SK-MEL-5 (cell line): ENCODE measurements at places on chromosomes 4 and X. TPM values are rescaled to one million over a fixed set of nuclear protein-coding genes. Genes with fewer than 3 reads are reported as not detected.

GRCh38 chr4:17018013-17018412 is 119.6 kb upstream of the LDB2 start:
- no peak for DNase-seq

DNA sequence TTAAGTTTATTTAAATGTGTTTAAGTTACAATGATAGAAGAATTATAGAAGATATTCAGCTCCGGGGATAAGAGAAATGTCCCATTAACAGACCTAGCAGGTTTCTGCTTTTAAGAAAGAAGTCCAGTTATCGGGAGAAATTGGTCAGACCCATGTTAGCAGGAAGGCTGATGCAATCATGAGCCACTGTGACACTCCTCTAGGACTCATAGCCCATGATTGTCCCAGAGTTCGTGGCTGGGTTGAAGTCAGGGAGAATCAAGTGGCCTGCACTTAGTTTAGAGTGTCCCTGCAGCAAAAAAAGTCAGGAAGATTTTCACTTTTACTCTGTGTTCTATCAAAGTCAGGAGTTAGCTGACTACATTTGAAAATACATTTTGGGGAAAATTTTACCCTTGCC is 72.0 kb downstream of the TMEM144 start:
- no peak for DNase-seq

- DNase-seq = no peak
Observed at GRCh38 chr4:142778900-142779299, 67.2 kb downstream of the INPP4B start.

DNA sequence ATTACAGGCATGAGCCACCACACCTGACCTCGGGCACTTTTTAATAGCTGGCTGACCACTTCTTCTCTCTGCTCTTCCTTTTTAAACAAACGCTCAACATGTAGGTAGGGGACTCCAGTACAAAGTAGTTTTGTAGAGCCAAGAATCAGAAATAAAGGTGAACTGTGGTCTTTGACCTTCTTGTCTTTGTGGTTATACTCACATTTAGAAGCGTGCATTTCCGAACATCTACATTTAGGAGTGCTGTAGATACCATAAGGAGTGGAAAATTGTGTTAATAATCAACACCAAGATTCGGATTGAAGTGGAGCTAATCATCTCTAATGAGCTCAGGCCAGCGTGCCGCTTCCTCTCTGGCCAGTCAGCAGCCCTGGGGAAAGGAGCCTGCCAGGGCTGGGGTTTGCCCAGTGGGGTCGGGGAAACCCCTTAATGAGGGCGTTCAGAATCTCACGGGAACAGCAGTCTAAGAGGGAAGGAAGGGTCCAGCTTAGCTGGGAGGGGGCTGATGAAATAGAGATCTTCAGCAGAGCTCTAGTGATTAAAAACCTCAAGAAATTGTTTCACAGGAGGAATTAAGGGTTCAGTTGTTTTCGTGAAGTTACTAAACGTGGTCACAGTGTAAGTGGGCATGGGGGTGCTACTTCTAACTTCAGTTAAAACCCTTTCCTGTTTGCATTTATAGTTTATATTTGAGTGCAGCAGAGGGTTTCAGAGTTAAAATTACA is 81.2 kb downstream of the GAB1 start:
- no peak for DNase-seq

GRCh38 chr4:94603170-94603747 is 151.5 kb downstream of the PDLIM5 start:
- DNase-seq = no peak

- peak; percentile 37 for DNase-seq
Observed at GRCh38 chr4:169314906-169315305, 44.1 kb upstream of the SH3RF1 start.

GRCh38 chrX:100611951-100612350 is 24.7 kb downstream of the TSPAN6 start:
- no peak for DNase-seq

DNA sequence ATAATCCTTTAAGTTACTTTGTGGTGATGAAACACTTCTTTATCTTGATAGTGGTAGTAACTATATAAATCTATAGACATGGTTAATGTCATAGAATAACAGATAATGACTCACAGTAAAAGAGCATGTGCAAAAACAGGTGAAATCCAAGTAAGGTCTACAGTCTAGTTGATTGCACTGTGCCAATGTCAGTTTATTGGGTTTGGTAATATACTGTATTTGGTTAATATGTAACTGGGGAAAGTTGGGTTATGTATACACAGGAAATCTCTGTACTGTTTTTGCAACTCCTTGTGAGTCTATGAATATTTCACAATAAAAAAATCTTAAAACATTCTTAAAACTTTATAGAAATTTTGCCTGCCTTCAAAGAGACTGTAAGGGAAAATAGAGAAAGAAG is 1067.6 kb upstream of the FTHL17 start:
- no peak for DNase-seq

- no peak for DNase-seq
Observed at GRCh38 chrX:1835056-1835455, 220.2 kb downstream of the ASMT start.

DNA sequence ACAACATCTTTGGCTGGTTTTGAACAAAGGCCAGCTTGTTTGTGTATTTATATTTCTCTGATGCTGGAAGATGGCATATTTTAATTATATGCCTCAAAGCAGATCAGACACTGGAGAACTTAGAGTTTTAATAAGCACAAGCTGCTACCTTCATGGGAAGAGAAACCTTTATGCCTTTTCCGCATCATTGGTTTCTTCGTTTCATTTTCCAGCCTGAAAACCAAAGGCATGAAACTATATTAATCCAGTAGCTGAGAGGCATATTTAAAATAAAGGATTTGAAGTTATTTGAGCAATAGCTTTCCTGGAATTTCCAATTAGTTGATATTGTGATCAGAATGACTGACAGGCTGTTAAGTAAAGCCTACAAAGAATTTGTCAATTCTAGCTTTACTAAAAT is 141.0 kb downstream of the ARHGAP24 start:
- DNase-seq = no peak

GABRE gene
- total RNA-seq = not detected in 2 replicates
